ENCODE measurements at places on chromosomes 6 and 20.

DNA sequence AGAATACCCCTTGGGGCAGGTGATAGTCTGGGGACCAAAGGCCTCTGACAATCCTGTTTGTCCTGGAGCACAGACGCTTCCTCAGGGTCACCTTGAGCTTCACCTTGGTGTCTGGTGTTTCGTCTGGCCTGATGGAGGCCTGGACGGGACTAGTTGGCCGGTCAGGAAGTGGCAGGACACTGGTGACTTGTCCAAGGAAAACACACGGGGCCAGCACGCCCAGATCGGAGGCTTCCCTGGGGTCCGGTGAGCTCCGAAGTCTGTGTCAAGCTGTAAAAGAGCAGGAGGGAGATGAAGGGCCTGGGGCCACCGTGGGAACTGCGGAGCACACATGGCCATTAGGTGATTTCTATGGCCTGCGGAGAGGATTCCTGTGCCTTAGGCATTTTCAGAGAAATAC lies 67.9 kb downstream of the SMOC2 start:
- DNase-seq: no peak

DNA sequence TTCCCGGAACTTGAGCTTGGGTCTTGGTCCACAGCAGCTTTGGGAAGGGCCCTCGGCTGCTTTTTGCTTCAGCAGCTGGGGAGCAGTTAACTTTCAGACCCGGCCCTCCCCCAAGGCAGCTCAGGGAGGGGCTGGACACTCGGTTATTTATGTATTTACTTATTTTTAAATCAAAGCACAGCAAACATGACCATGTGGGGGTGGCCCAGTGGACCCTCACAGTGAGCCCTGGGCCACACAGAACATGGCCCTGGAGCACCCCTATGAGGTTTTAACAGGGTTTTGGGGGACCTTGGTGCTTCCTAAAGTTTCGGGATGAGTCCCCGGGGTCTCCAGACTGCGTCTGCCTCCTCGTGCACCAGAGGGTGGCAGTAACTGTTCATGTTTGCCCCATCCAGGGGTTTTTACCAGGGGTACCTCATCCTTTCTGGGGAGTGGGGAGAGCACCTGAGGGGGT lies 26.6 kb upstream of the NPBWR2 start:
- no peak for DNase-seq

- DNase-seq: no peak
Measured at GRCh38 chr6:82113231-82113630, 134.3 kb downstream of the IBTK start.

GRCh38 chr20:59399426-59400099 lies 99.2 kb downstream of the EDN3 start:
- no peak for DNase-seq

- no peak for DNase-seq
Measured at GRCh38 chr6:147116056-147116455, 88.2 kb upstream of the STXBP5 start.

GRCh38 chr6:68158256-68158655 lies 476.8 kb upstream of the ADGRB3 start:
- DNase-seq: no peak

DNA sequence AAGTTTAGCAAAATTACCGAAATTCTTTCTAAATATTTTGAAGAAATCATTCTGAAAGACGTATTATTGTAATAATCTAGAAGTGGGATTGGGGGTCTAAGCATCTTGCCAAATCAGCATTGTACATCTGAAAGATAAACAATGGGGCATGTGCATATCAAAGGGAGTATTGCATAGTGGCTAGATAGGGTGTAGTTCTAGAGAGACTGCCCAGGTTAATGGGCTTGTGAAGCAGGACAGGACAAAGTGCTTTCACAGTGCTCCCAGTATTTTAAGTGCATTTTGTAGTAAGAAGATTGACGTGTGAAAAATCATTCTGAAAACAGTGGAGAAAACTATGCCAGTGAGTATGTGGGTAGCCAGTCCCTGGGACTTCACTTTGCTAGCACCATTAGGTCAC lies 236.8 kb downstream of the ZFAND3 start:
- no peak for DNase-seq

DNA sequence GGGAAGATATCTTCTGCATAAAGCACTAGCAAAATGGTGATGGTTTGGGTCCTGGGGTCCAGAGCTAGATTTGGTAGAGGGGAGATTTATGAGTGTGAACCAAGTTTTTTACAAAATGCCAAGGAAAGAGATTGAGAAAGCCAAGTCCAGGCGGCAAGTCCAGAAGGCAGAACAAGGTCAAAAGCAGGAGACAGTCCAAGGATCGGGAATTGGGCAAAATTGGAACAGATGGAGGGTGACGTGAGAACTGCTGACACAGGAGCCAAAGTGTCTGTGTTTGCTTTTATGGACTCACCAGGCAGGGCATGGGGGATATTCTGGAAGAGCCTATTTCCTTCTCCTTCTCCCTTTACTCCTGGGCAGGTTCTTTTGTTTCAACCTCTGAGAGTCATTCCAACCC lies 4.1 kb downstream of the NHLRC1 start:
- DNase-seq: no peak

DNA sequence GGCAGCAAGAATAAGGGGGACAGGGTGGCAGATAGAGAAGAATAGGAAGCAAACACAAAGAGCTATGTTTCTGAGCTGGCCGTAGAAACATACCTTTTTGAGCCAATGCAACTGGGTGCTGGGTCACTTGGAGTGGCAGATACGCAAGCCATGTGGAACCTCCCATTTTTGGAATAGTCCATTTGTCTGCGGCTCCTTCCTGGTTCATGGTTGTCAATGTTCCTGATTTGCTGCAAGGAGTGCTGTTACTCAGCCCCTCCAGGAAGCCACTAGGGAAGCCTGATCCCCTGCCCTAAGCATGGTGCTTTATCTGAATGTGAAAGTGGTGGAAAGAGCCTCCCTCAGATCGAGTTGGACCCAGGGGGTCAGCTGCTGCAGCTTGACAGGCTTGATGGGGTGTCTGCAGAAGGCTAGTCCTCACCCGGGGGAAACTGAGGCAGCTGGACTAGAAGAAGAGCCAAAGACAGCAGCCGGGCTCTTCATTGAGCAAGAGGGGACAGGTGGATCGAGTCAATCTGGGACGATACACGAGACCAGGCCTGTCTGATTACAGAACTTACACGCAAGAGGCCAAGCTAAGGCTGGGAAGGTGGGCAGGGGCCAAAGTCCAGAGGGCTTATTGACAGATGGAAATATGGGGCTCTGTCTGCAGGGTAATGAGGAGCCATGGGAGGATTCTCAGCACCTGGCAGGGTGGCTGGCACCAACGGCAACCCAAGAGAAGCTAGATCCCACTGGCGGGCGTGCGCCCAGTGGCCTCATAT lies 57.4 kb upstream of the CTNNBL1 start:
- DNase-seq: no peak

- DNase-seq: no peak
Measured at GRCh38 chr6:139131736-139132280, 3.1 kb upstream of the HECA start.

DNA sequence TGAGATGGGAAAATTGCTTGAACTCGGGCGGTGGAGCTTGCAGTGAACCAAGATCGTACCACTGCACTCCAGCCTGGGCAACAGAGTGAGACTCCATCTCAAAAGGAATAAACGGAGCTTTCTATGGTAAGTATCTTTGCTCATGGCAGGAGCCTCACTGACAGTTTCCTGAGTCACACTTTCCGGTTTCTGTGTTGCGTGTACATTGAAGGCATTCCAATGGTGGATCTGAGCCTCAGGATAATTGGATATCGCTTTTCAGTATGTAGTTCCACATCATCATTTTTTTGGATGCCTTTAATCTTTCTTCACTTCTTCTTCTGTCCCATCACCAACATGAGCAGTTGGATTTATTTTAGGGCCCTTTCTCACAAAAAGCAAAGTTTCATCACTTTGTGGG lies 28.6 kb upstream of the GTSF1L start:
- DNase-seq: no peak

- no peak for DNase-seq
Measured at GRCh38 chr6:107124934-107125348, 9.6 kb upstream of the BEND3 start.

DNA sequence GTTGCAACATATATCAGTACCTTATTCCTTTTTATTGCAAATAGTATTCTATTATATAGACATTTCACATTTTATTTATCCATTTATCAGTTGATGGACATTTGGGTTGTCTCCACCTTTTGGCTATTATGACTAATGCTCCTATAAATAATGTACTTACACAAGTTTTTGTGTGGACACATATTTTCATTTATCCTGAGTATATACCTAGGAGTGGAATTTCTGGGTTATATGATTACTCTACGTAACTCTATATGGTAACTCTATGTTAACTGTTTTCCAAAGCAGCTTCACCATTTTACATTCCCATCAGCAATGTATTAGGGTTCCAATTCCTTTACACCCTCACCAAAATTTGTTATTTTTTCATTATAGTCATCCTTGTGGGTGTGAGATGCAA lies 405.0 kb downstream of the ESR1 start:
- DNase-seq: no peak

GRCh38 chr20:58883241-58883691 lies 30.8 kb downstream of the GNAS start:
- DNase-seq: no peak

DNA sequence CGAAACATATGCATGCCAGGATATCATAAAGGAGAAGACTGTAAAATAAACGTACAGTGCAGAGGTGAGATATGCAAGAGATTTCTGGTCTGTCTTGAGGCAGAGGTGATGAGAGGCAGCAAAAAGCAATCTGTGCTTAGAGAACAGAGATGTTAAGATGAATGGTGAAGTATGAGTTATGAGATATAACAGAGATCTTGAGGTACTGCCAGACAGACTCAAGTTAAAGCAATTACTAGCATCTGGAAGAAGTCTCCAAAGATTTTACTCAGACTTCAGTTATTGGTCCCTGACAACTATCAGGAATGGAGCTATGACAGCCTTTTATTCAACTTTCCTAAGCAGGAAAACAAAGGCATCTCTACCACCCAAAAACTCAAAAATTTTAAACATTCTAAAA lies 122.8 kb upstream of the DST start:
- no peak for DNase-seq

DNA sequence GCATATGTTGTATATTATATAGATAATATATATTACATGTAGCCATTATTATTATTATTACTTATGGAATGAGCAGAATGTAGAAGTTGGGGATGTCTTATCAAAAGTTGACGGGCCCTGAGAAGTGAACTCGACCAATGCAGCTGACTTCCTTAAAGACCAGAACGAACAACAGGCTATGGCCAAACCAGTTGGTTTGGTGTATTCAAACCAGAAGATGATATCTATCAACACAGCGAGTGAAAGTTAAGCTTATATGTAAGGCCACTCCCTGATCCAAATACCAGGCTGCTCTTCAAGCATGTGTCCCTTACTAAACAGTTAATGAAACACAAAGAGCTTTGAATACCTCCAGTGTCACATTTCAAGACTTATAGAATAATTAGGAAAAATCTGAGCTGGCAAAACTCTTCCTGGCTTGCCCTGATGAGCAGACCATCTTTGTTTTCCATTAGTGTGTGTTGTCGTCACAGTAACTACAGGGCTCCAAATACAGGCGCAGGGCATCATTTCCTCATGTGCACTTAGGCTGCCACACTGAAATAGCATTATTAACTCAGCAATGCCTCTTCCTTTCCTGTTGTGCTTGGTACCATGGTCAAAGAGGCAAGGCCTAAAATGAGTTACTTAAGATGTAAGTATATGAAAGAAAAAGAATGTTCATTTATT lies 6.6 kb downstream of the FILIP1 start:
- DNase-seq: no peak

- no peak for DNase-seq
Measured at GRCh38 chr6:1763404-1763803, 153.7 kb downstream of the FOXC1 start.

All from BE2C (cell line).